ENCODE measurements at places on chromosomes 16 and 17. TPM values are rescaled to one million over a fixed set of nuclear protein-coding genes. Genes with fewer than 3 reads are reported as not detected.

XAF1 gene
- 8.1 TPM for total RNA-seq

MED9 gene
- total RNA-seq = 16.2 TPM

TMEM114 gene
- total RNA-seq = not detected

KRT14 gene
- total RNA-seq = not detected

HASPIN gene
- 2.6 TPM for total RNA-seq

PSMC3IP gene
- 6.2 TPM for total RNA-seq

PPM1E gene
- total RNA-seq = 29.2 TPM

CCDC57 gene
- 39.6 TPM for total RNA-seq

OR1A1 gene
- total RNA-seq = not detected

Data from cerebellum (tissue), 4 donors.